Naive thymus-derived CD4-positive, alpha-beta T cell (primary cell): ENCODE measurements at places on chromosomes 7 and 10.

GRCh38 chr7:153413540-153414287 lies 638.5 kb upstream of the DPP6 start:
- DNase-seq, result no peak

GRCh38 chr10:32332299-32332750 lies 14.6 kb downstream of the EPC1 start:
- DNase-seq, result peak; percentile 16

- no peak for DNase-seq
Measured at GRCh38 chr10:62694537-62695126, 109.9 kb upstream of the ADO start.

GRCh38 chr7:104093127-104093526 lies 103.7 kb upstream of the RELN start:
- DNase-seq, result no peak

DNA sequence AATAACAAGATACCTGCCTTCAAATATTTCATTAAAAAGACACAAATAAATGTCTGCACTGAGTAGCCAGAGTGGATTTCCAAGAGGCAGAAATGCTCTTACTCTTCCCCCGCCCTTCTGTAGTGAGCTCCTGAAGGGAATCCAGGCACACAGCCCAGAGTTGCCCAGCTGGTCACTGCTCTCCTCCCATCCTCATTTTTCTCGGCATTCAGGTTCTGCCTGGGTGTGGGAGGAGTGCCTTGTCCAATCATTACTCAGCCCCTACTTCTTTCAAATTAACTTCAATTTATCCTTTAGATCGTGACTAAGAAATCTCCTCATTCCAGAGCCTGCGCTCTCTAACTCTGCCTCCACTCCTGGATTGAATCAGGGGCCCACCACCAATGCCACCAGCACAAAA lies 12.2 kb downstream of the CCDC6 start:
- DNase-seq, result no peak

DNA sequence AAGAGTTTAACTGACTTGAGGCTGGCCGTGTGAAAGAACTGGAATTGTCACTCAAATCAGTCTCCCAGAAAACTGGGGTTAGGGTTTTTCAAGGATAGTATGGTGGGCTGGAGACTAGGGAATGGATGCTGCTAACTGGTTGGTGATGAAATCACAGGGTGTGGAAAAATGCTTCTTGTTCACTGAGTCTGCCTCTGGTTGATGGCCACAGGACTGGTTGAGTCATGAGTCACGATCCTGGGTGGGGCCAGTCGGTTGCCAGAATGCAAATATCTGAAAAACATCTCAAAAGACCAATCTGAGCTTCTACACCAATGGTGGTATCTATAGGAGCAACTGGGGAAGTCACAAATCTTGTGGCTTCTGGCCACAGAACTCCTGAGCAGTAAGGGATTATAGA lies 16.3 kb upstream of the BAMBI start:
- no peak for DNase-seq

DNA sequence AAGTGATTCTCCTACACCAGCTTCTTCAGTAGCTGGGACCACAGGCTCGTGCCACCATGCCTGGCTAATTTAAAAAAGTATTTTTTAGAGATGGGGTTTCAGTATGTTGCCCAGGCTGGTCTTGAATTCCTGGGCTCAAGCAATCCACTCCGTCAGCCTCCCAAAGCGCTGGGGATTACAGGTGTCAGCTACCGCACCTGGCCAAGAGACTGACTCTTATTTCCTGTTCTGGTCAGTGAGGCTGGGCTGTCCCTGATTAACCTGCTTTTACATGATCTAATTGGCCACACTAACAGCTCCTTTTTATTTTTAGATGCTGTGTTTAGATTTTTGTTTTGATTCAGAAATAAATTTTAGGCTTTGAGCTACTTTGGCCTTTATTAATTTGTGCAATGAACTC lies 203.9 kb downstream of the NXPH1 start:
- no peak for DNase-seq

GRCh38 chr10:33111488-33112051 lies 153.5 kb upstream of the ITGB1 start:
- DNase-seq, result no peak

DNA sequence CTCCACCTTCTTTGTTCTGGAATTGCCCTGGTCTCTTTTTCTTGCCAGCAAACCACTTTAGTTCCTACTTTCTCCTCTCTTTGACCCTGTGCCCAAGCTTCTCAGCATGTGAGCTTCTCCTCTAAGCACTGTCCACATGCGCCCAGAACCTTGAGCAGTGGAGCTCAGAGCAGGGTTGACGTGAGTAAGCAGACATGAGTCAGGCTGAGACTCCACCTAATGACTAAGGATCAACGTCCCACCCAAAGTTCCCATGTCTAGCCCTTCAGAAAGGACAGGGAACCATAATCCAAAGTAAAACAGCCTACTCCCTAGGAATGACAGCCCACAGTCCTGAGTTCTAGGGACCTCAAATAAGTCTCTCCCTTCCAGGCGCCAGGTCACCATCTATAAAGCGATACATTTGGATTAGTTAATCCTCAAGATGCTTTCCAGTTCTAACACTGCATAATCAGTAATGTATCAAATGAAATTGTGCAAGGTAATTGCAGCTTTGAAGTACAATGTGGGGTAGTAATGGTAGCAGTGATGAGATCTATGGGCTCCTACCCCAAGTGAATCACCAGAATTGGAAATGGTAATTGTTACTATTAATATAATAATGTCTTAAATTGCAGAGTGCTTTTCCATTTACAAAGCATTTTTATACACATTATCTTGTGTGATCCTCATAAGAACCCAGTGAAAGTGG lies 44.5 kb downstream of the KCNMA1 start:
- DNase-seq, result no peak

DNA sequence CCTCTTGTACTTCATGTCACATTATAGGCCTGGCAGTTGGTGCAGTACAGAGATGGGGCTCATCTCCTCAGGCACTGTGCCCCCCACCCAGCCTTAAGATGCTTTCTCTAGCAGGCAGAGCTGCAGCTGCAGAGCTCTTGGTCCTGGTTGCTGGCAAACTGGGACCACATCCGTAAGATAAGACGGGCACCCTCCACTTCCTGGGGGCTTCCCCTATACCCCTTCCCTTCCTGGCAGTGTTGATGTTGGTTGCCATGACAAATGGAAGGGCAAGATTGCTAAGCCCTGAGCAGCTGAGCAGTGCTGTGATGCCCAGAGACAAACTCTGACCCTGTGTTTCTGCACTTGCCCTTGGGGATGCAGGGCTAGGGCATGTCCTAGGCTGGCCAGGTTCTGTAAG lies 103.4 kb upstream of the ANLN start:
- peak; percentile 85 for DNase-seq

- DNase-seq, result no peak
Measured at GRCh38 chr7:8229927-8230326, 32.0 kb downstream of the ICA1 start.

GRCh38 chr7:50330696-50331095 lies 26.2 kb downstream of the IKZF1 start:
- DNase-seq, result no peak

DNA sequence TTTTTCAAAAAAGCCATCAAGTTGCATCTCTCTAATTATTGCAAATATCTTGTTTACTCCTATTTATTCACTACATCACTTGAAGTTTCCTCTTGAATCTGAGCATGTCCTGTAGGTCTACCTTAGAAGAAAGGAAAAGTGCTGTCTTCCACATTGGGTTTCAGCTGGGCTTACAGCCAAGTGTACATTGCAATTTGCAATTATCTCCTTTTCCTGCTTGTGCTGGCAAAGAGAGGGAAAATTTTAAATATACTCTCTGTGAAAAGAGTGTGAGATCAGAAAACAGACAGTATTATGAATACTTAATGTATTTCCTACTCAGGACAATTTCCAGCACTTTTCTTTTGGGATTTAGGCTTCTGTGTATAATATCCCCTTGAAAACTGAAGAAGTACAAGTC lies 839.7 kb downstream of the CNTNAP2 start:
- DNase-seq, result no peak

- DNase-seq, result no peak
Measured at GRCh38 chr7:33640741-33641140, 264.6 kb upstream of the BMPER start.

GRCh38 chr7:40282858-40283257 lies 148.1 kb downstream of the SUGCT start:
- no peak for DNase-seq

DNA sequence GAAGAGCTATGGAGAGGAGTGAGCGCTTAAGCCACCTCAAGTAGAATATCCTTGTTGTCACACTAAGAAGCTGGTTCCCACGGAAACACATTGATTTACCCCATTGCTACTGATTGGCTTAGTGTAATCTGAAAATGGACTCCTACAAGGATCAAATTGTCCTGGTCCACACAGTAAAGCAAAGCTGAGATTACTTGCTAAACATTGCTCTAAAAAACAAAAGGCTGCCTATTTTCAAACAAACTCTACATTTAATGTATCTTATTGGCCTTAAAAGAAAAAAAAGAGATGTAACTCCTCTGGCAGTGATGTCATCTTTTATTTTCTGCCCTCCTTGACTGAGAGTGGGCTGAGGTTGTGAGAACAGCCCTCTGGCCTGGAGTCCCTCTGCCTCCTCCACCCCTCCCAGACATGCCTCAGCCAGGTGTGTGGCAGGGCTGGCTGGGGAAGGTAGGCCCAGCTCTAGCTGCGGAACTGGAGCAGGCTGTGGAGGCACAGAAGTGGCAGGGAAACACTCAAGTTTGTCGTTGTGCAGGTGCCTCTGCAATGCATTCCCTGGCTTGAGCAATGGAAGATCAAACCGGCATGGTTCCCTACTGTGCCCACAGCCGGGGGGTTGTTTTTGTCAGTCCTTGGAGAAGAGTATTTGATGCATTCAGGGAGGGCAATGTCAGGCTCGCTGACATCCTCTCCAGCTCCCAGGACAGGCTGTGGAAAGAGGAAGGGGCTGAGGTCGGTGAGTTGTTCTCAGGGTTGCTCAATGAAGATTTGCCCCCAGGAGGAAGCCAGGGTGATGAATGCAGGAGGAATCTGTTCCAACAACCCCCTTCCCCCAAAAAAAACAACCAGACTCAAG lies 9.1 kb downstream of the KLF6 start:
- DNase-seq, result peak; percentile 46

DNA sequence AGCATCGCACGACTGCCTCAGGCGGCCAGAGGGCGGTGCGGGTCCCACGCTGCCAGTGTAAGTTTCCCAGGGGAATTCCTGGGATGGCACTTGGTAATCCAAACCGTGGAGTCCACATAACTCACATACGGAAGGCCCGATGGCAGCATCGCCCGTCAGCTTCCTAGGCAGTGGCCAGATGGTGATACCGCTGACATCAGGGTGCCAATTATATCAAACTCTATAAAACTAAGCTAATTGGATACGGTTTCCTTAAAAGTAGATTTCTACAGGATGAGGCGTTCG lies 189.8 kb downstream of the CELF2 start:
- DNase-seq, result no peak

DNA sequence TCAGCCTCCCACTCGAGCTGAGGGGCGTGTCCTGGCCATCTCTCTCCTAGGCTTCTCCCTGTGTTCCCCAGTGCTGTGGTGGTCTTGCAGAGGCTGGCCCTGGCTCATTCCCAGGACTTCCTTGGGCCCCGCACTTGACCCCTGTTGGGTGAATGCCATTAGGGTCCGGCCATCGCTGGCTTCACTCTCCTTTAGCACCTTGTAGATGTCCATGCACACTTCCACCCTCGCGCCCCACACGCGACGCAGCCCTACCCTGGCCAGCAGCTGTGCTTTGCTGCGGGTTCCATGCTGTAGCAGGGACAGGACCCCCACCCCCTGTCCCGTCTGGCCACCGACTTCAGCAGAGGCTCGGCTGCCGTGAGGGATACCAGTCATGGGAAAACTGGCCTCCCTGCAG lies 46.3 kb downstream of the PITRM1 start:
- DNase-seq, result no peak

GRCh38 chr10:124450012-124450782 lies at the start of gene NKX1-2:
TSS of gene NKX1-2 (minus strand) at chr10:124450035. CDS start at chr10:124449943, 92 bp downstream.
- DNase-seq, result no peak

DNA sequence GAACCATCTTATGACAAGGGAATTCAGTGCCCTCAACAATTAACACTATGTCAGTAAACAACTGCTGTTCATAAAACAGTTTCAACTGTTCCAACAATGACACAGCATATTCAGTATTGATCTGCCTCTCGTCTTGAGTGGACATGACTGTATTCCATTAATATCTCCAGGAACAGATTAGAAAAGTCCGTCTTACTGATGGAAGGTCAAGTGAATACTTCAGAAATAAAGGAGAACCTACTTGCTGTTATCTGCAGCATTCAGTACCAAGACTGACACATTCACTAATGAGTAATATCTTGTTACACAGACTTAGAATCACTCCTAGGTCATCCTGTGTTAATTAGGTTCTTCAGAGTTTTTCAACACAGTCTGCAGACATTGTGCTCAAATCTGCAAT lies 12.1 kb downstream of the KBTBD2 start:
- DNase-seq, result no peak

GRCh38 chr7:2978408-2978807 lies 65.3 kb downstream of the CARD11 start:
- DNase-seq, result peak; percentile 36

GRCh38 chr7:145534301-145534700 lies 582.3 kb upstream of the CNTNAP2 start:
- no peak for DNase-seq

- no peak for DNase-seq
Measured at GRCh38 chr7:147053746-147054145, 937.1 kb downstream of the CNTNAP2 start.

DNA sequence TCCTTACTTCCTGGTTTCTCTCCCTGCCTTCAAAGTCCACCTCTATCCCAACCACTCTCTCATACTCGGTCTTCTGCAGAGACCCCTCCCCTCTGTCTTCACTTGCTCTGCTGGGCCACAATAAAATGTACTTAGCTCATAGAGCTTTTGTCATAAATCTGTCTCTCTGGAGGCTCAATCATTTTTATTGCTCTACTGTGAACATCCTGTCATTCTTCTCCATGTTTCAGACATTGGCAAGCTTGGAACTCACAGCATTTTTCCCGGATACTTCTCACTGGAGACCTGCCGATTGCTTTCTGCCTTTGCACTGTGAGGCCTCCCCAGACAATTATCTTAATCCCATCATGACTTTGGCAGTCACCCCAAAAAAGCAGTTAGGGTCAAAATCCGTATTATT lies 192.3 kb upstream of the ZMIZ1 start:
- DNase-seq, result no peak

GRCh38 chr7:148914208-148914777 lies 30.2 kb upstream of the EZH2 start:
- DNase-seq, result no peak

DNA sequence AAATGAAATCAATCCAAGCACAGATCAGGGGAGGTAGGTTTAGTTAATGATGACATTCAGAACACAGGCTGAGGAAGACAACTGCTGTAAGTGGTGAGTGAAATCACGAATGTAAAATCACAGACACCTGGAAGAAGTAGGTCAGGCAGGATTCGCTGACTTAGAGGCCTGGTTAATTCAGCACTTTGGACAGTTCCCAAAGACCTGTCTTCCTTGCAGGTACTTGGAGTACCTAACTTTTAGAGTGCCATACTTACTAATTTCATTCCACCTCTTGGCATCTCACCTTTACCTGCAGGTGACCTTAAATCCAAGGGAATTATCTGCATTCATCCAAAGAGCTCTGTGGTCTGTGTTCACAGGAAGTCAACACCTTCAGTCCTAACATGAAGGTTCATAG lies 822.3 kb downstream of the PHTF2 start:
- no peak for DNase-seq
